ENCODE measurements at places on chromosomes 7 and 10.

DNA sequence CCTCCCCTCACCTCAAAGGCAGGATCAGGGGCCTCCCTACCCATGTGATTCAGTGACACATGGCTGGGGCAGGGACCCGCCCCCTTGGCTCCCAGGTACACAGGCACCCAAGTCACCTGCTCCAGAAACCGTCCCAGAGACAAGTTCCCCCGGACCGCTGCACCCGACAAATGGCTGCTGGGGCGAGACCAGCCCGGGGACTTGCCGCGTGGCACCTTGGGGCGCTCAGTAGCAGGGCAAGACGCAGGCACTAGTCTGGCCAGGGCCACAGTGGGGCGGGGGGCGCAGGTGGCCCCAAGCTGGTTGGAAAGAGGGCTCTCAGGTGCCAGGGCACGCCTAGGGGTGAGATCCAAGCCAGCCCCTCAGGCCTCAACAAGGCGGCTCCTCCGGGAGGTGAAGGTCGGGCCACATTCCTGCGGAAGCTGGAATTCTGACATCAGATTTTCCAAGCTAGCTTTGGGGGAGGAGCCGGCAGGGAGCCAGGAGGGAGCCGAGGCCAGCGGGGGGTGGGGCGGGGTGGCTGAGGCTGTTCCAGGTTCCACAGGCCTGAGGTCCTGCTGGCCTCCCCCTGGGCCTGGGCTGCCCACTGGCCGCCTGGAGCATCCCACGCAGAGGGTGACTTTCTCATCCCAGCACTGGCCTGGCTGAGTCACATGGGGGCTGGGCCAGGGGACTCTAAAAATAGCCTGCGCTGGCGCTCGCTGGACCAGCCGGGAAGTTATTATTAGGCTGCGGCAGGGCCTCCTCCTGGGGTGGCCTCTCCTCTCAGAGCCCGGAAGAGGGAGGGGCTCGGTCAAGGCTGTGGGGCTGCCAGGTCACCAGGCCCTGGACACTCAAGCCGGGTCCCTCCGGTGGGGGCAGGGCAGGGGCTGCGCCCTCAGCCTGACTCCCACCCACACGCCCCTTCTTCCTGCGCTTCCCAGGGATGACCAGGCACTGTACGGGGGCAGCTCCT, 20.5 kb upstream of the INPP5A start:
- no peak for DNase-seq

DNA sequence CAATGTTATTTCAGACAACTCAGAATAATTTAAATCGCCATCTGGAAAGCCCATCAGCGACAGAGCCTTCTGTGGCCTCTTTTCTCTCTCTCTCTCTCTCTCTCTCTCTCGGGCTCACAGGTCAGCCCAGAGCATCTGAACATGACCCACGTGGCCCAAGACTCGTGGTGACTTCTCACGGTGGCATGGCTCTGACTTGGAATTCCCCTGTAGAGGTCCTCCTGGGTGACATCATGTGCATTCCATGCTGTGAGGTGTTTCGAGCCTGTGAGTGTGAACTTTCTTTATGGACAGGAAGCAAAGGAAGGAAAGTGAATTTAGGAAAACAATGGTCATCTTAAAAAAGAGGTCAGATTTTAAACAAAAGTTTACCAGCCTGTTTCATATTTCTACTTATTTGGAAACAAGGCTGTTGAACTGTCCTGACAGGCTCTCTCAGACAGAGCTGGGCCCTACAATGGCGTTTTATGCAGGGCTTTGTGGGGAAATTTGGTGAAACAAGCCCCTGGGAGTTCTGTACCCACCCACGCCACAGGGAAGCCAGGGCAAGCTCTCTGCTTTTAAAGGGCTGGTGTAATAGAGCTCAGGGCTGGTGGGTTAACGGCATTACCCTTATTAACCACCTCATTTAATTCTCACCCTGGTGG, 359.7 kb upstream of the ZNF32 start:
- no peak for DNase-seq

- no peak for DNase-seq
Observed at GRCh38 chr7:15593382-15593781, 31.6 kb upstream of the AGMO start.

GRCh38 chr7:107173691-107174406, 5.0 kb downstream of the HBP1 start:
- no peak for DNase-seq

GRCh38 chr7:14855033-14855794, 47.3 kb downstream of the DGKB start:
- no peak for DNase-seq

DNA sequence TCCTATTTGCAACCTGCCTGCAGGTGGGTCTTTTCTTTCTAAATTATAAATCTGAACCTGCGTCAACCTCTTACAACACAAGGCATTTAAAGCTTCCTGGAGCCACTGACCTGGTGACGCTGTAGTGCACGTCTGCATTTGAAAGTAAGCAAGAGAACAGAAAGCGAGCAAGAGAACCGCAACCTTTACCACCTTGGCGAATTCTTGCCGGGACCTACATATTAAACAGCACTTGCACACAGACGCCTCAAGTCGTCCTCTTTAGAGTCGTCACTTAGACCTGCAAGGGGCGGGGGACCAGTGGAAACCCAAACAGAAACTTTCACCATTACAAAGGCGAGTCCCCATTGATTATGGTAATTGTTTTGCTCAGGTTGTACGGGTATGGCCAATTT, 9.5 kb downstream of the GLI3 start:
- no peak for DNase-seq

DNA sequence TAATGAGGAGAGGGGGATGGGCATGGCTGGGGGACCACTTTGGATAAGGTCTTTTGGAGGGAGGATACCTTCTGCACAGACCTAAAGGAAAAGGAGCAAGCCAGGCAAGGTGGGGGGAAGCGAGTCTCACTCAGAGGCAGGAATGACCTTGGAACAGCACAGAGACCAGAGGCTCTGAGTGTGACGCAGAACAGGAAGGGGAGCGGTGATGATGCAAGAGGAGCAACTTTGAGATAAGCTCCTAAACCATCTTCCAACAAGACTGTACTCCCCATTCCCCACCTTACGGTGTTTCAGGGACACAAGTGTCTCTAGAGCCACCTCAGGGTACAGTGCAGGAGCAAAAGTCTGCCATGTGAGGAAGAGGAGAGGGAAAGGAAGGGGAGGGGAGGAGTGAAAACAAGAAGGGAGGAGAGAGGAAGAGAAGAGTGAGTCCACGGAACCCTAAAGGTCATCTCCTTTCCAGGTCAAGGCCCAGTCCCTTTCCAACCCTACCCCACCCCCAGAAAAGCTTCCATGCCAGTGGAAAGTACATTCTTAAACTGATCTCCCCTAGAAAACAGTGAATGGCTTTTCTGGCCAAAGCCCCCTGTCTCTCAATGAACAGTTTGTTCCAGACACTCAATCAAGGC, 54.1 kb downstream of the JAZF1 start:
- no peak for DNase-seq

- DNase-seq, result no peak
Observed at GRCh38 chr7:91034459-91035368, 229.5 kb upstream of the FZD1 start.

- DNase-seq, result no peak
Observed at GRCh38 chr10:131269776-131270460, 41.6 kb downstream of the TCERG1L start.

GRCh38 chr10:131814567-131815265, 86.1 kb upstream of the PPP2R2D start:
- no peak for DNase-seq

Measured in esophagus squamous epithelium (tissue), 5 donors.